Stimulated activated CD8-positive, alpha-beta memory T cell treated with anti-CD3 and anti-CD28 coated beads, Interleukin-15, amount 100 ng/mL, for 4 hours (primary cell): ENCODE measurements at places on chromosomes 5 and 9.

- no peak for DNase-seq
Measured at GRCh38 chr5:95763941-95764340, 32.8 kb downstream of the RHOBTB3 start.

DNA sequence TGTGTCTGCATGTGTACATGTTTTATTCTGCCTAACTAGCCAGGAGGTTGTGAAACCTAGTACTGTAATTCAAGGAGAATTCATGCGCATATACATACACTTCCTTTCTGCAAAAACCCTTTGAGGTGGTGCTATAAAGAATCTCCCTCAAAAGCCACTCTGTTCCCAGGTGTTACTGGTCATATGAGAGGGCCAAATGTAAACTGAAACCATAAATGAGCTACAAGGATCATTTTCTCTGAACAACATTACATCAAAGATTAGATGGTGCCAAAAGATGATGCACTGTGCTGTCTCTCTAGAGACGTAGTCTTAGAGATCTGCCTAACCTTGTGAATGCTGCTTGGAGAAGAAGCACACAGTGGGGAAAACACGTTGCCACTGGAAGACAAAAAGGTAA lies 15.7 kb downstream of the NREP start:
- no peak for DNase-seq

DNA sequence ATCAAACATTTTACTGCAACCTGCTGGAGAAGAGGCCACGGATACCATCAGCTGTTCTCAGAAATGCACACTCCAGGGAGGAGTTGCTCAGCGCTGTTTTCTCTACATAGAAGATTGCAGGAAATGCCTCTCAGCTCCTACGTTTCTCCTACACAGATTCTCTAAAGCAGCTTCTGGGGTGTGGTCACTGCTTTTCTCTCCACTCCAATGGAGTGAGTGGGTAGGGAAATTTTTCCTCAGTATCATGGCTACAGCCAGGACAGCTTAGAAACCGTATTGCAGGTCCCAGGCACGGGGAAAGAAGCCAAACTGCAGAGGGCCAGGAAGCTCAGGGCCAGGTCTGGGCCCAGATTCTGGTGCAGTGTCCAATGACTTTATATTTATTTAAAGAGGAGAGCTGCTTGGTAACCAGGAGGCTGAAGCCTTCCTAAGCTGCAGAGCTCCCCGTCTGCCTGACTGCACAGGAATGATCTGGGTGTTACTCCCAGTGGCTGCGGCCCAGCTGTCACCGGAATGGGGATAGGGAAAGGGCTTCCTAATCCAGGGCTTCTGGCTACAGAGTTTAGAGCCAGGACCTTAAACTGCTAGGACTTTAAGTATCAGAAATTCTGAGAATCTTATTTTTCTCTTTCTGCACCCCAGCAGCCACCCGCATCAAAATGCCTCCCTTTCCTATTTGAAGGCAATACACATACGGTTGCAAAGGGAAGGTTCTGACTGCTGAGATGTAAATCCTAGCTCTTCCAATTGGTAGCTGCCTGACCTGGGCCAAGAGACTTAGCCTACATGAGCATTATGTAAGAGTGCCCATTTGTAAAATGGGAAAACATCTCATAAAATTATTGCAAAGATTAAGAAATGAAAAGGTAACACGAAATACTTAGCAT lies 1.4 kb upstream of the SPTAN1 start:
- no peak for DNase-seq

DNA sequence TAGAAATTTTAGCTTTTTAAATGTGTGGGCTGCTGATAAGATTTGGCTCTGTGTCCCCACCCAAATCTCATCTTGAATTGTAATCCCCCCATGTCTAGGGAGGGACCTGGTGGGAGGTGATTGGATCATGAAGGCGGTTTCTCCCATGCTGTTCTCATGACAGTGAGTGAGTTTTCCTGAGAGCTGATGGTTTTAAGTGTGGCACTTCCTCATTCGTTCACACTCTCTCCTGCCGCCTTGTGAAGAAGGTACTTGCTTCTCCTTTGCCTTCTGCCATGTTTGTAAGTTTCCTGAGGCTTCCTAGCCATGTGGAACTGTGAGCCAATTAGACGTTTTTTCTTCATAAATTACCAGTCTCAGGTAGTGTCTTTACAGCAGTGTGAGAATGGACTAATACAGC lies 127.8 kb upstream of the MVB12B start:
- DNase-seq = no peak

GRCh38 chr9:130298662-130299279 lies 33.2 kb downstream of the HMCN2 start:
- no peak for DNase-seq

- no peak for DNase-seq
Measured at GRCh38 chr9:70291446-70291845, 32.7 kb downstream of the SMC5 start.

GRCh38 chr5:142676318-142676717 lies 9.6 kb downstream of the FGF1 start:
- no peak for DNase-seq

- DNase-seq = no peak
Measured at GRCh38 chr9:110187126-110187525, 20.8 kb downstream of the C9orf152 start.

DNA sequence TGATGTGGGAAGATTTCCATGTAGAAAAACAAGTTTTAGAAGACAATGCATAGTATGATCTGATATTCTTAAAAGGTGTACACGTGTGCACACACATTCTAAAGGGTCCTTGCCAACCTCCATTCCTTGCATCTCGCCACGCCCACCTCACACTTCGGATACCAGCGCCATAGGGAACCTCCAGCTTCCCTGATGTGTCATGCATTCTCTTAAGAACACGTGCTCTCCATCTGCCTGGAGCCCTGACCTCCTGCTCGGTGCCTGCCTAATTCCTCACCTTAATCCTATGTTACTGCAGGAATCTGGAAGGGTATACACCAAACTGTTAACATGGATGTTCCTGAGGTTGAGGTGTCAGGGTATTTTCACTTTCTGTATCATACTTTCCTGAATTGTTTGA lies 63.1 kb downstream of the PTCD2 start:
- DNase-seq = no peak
